ENCODE measurements at places on chromosomes 5 and 9.

- DNase-seq = no peak
These were observed 34.6 kb downstream of the TNFAIP8 start for GRCh38 chr5:119390404-119390803.

DNA sequence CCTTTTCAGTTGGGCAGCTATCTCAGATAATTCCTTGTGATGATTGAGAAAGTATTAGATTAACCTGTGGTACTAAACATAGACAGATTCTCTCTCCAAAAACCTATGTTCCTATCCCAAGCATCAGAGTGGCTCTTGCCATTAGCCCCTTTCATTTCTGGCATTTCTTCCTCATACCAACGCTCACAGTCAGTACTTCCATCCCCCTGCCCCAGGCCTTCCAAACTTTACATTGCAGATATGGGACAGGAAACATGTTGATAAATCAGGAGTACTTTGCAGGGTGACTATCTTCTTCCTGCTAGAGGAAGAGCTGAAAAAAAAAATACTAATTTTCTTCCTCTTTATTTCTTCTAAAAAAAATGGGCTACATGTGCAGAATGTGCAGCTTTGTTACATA is 442.6 kb upstream of the RGMB start:
- DNase-seq = no peak

DNA sequence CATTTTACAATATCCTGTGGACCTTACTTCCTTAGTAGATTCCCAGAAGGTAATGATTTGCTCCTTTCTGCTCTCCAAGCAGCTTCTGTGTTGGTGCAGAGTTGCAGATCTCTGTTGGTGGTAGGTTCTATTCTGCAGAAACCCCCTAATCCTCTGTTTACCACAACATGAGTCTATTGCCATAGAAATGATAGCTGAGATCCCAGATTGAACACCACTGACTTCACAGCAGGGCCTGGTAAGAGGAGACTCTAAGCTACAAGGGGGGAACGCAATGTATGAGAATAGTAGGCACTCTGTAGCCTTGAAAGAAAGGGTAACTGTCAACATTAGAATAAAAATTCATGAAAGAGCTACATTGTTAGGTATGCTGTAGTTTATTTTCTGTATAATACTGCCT is 59.5 kb downstream of the MUSK start:
- no peak for DNase-seq

GRCh38 chr9:94668928-94669729 is 29.8 kb upstream of the FBP1 start:
- peak; percentile 52 for DNase-seq

- DNase-seq = no peak
These were observed 14.9 kb downstream of the IL4 start for GRCh38 chr5:132688536-132689339.

DNA sequence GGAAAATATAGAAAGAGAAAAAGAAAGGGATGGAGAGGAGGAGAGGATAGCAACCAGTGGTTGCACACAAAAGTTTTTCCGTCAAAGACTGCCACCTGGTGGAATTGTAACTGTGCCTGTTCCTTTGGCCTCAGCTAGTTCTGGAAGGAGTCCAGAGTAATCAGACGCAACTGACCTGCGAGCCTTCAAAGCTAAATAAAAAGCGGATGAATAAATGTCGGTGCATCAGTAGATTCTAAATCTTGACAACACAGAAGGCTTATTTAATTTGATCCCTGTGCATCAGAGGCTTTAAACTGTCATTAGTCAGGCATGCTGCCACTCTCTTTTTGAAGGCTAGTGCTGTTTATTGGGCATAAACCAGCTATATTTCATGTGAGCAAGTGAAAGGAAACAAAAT is 132.9 kb upstream of the ACO1 start:
- DNase-seq = peak; percentile 55

GRCh38 chr9:125701351-125701750 is 5.7 kb downstream of the MAPKAP1 start:
- no peak for DNase-seq

- DNase-seq = no peak
These were observed 27.0 kb downstream of the GRIN3A start for GRCh38 chr9:101711330-101711941.

DNA sequence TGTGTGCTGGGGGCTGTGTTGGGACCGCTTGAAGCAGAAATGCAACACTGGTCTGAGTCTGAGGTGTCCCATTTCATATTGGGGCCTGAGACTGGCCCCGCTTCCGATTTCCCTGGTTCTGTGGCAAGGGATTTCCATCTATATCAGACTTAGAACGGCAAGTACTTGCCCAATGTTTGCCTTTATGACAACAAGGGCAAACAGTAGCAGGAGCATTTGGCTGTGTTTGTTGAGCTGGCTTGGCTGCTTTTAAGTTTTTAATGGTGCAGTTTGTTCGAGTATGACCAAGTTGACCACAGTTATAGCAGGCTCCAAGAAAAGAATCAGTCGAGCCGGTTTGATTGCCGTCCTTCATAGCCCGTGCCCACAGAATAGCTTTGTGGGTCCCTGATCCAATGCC is 17.0 kb downstream of the HSDL2 start:
- DNase-seq = no peak

GRCh38 chr5:59218424-59219045 is 635.7 kb downstream of the RAB3C start:
- no peak for DNase-seq

DNA sequence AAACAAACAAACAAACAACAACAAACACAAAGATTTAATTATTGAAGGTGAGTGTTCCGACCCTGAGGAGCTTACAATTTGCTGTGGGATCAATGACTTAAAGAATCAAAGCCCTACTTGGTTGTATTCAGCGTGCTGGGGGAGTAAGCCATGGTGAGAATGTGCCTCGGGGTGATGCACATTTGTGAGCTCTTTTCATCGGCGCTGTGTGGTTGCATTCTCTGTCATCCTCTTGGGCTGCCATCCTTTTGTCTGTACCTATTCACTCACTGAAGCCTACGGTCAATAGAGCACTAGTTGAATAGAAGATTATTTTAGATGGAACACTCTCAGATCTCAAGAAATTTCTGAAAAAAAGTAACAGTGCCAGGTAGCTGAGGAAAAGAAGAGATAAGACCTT is 203.9 kb downstream of the CTNND2 start:
- DNase-seq = no peak

- no peak for DNase-seq
These were observed 55.9 kb upstream of the RNU6ATAC start for GRCh38 chr9:134220311-134220710.

- no peak for DNase-seq
These were observed 99.6 kb downstream of the SLCO4C1 start for GRCh38 chr5:102196481-102196880.

- DNase-seq = no peak
These were observed 379.0 kb upstream of the RPS23 start for GRCh38 chr5:82657033-82657699.

Measured in hypothalamus (tissue), 51 donors.